ENCODE measurements at places on chromosomes 1 and 21.
A peak's percentile ranks its signal among the peaks of the same experiment; 100 is the strongest.

GRCh38 chr21:31988492-31989290 is 115.9 kb downstream of the HUNK start:
- no peak for DNase-seq

- DNase-seq, result peak; percentile 56
Measured at GRCh38 chr1:43220905-43221778, 48.6 kb upstream of the TMEM125 start.

DNA sequence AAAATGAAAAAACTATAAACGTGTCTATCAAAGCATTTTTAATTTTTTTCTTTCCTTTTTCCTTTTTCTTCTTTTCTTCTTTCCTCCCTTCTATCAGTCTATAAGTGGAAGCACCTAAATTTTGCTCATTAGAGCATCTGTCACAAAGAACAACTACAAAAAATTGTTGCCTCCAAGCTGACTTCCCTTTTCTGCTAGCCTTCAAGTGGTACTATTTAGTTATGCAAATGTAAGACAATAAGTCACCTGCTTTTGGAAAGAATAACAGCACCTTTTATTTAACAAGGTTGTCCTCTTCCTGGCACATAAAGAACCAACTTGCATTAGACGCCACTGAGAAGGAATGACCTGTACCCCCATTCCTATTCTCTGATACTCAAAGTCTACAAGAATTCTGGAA is 45.0 kb upstream of the C1orf53 start:
- no peak for DNase-seq

GRCh38 chr1:63321785-63322113 is 618 bp upstream of the FOXD3 start:
- DNase-seq, result no peak

DNA sequence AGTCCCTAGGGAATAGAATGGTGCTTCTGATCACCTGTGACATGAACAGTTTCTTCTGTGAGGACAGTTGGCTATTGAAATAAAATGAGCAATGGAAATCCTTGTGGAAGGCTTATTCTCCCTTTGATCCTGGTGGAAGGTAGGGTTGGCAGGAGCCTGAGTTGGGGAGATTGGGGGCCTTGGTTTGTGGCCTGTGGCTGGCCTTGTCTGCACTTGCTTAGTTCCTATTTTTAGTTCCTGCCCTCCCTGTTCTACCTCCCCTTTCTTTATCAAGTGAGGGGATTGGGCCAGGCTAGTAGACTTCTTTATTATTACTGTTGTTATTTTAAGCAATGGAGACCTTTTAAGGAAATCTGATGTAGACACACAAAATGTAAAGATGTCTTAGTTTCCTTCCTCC is 8.2 kb downstream of the DMRTB1 start:
- no peak for DNase-seq

DNA sequence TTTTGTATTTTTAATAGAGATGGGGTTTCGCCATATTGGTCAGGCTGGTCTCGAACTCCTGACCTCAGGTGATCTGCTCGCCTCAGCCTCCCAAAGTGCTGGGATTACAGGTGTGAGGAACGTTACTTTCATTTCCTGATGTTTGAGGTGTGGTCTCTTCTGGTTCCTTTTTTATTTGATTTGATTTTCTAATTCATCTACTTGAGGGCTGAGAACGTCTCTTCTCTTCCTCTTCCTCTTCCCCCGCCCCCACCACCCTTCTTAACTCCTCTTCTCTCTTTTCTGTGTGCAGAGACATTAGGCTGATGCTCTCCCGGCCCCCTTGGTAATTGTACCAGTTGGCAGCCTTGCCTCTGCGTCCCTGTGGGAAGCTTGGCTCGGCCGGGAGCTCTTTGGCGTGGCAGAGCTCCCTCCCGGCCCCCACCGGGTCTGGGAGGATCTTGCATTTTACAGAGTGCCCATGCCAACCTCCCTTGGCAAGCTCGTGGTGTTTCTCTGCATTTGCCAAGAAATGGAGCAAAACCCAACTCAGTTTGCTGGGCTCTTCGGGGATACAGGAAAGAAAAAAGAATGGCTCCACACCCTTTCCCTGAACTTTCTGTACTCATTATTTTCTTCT is 19.9 kb downstream of the CRYAA start:
- DNase-seq, result no peak

- DNase-seq, result no peak
Measured at GRCh38 chr1:113990961-113991360, 11.7 kb downstream of the OLFML3 start.

GRCh38 chr1:193079187-193079586 is 19.8 kb downstream of the RO60 start:
- no peak for DNase-seq

GRCh38 chr1:15965228-15965767 is 10.6 kb downstream of the ZBTB17 start:
- no peak for DNase-seq
